ENCODE measurements at places on chromosomes 12 and 14.

DNA sequence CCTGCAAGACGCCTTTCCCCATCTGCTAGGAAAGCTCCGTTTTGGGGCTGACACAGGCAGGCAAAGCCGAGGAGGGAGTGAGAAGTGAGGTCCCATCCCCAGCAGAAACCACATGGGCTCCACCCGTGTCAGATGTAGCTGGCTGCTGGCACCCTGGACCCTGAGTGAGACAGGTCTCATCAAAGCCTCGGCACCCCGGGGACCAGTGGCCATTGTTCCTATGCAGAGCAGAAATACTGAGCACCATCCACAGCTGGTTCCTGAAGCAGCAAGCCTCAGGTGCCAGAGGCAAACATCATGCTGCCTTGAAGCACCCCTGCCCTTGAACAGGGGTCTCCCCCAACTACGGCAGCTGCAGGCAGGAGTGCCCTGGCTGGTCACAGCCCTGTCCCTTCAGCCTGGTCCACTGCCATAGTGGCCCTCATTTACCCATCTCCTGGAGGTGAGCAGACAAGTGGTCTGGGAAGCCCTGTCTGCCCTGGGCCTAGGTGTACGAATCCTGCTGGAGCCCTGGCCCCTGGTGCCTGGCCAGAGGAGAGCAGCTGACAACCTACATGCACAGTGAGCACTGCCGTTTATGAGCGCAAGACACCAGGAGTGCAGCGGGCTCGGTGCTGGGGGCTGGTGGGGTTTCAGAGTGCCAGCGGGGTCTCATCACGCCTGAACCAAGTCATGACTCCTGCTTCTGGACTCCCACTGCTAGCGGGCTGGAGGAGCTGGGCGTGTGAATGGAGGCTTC, 289.8 kb upstream of the RTL1 start:
- no peak for DNase-seq

DNA sequence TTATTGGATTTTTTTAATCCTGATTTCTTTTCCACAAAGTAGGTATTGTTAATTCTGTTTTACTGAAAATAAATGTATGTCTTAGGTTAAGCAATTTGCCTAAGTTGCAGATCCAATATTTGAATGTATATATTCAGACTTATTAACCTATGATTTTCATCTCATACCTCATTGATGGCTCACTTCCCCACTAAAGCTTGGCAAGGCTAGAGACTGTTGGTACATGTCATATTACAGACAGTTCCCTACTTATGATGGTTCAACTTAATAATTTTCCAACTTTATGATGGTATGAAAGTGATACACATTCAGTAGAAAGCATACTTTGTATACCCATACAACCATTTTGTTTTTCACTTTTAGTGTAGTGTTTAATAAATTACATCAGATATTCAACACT, 33.2 kb upstream of the KCNH3 start:
- DNase-seq, result no peak

DNA sequence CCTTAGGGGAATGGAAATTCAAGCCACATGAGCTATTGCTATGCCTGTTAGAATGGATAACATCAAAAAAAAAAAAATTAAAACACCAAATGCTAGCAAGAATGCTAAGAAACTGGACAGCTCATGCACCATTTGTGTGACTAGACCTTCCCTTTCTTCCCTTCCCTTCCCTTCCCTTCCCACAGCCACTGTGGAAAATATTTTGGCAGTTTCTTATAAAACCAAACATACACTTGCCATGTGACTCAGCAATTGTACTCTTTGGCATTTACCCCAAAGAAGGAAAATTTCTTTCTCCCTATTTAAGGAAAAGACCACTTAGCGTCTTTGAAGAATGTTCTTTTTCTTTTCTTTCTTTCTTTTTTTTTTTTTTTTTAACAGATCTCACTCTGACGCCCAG, 49.1 kb upstream of the FKBP4 start:
- DNase-seq, result no peak

DNA sequence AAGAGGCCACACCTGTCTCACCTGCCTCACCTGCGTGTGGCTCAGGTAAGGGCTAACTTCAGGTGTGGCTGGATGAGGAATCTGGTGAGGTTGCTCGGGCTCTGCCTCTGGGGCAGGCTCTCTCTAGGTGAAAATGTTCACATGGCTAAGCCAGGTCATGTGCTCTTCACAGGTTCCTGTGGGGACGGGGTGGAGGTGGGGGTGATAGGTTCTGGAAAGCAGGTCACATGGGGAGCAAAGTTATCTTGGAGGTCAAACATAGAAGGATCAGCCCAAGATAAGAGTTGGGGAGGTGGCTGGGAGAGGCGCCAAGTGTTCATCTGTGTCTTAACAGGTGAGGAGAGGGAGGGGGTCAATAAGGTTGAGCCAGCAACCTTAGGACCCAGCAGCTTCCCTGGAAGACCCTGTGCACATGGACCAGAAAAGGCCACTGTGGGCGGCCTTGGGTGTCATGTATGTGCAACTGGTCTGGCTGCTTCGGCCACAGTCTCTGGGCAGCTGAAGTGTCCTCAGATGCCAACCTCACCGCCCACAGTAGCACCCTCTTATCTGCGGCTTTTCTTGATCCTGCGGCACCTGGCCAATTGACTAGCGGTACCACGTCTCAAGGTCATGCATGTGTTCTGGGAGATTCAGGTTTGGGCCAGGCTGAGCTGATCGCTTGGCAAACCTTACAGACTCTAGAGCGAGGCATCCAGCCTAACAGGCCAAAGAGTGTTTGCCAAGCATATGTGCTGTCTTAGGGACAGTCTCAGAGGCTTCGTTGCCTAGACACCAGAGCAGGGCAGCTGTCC, 60.5 kb downstream of the CACNA1C start:
- no peak for DNase-seq

GRCh38 chr12:118237052-118237665, 101.2 kb downstream of the PEBP1 start:
- no peak for DNase-seq

GRCh38 chr12:2384029-2384386, 331.2 kb downstream of the CACNA1C start:
- no peak for DNase-seq

- no peak for DNase-seq
Measured at GRCh38 chr12:50276912-50277671, 6.2 kb downstream of the LIMA1 start.

DNA sequence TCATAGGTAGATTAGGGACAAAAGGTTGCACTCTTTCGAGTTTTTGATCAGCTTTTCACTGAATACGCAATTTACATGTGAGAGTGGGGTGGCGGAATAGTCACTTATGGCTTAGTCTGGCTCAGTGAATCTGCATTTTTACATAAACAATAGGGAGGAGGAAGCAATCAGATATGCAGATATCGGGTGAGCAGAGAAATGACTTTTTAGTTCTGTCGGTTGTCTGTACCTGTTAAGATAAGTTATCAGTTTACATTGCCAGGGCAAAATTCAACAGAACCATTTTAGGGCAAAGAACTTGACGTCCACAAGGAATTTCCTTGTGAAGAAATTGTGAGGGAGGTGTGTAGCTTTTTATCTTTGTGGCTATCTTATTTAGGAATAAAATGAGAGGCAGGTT, 15.4 kb upstream of the EGLN3 start:
- DNase-seq, result no peak

- DNase-seq, result no peak
Measured at GRCh38 chr14:100039903-100040302, 25.3 kb upstream of the EVL start.

Measured in activated gamma-delta T cell (primary cell).